ENCODE measurements at places on chromosomes 16 and 17.

DNA sequence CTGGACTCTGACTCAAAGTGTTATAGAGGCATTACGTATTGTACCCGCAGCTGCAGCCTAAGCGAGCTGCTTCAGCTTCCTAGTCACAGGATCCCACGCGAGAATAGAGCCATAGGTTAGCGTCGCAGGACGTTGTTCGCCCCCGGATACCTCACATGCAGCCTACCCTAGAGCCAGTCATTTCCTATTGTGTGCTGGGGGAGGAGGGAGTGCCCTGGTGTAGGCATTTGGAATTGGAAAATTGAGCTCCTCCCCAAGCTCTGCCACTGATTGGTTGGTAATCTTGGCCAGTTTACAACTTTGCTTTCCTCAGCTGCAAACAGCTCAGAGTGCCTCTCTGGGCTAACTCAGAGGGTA is 530 bp downstream of the NAA60 start:
- DNase-seq, result no peak

DNA sequence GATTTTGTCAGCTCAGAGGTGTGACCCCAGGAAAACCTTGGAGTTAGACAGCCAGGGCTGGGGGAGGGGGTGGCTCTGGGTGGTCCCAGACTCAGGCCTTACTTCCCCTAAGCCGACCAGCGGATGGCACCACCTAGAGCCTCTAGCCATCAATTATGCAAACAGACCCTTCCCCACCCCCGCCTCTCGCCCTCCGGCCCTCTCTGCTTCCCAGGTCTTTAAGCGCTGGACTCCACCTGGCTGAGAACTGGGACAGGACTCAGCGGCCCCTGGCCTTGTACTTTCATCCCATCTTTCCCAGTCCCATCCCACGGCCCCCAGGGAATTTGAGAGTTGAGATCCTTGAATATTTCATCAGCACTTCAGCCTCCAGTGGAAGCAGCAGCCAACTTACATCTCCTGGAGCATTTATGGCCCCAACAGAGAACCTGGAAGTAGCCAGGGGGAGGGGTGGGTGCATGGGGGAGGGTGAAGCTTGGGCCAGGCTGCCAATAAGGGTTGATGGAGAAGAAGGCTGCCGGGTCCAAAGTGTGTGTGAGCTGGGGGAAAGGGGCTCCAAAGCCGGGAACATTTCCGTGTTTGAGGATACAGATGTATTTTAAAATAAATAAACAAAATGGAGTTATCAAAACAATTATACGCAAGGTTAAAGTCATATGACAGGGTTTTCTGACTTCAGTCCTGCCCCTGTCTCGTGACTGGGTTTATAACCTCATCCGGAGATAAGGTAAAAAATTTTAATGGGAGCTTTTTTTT is 7.5 kb upstream of the JUP start:
- DNase-seq, result no peak

- DNase-seq, result no peak
These were observed 2.2 kb downstream of the PLA2G15 start for GRCh38 chr16:68247400-68247799.

GRCh38 chr17:30379303-30379902 is 676 bp downstream of the CPD start:
- DNase-seq, result no peak

DNA sequence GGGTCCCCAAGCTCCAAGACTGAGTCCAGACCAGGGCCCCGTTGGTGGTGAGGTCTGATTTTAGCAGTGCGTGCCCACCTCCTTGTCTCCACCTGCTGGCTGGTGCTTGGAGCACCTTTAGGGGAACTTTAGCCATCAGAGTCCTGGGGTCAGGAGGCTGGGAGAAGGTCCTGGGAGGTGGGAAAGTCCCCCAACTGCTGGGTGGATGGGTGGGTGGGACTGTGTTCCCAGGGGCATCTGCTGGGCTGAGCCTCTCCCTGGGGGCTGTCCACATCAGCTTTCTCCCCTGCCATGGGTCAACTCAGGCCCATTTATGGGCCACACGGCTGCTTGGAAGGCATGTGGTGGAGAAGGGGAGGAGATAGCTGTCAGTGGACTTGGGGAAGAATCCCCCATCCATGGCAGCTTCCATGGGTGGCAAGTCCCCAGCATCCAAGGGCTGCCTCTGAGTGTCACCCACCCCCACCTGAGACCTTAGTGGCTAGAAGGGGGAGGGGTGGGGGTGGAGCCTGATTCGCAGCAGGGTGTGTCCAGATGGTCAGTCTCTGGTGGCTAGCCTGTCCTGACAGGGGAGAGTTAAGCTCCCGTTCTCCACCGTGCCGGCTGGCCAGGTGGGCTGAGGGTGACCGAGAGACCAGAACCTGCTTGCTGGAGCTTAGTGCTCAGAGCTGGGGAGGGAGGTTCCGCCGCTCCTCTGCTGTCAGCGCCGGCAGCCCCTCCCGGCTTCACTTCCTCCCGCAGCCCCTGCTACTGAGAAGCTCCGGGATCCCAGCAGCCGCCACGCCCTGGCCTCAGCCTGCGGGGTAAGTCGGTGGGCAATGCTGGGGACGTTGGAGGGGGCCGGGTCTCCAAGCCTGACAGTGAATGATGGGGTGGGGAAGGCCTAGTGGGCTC is at the start of gene TRPV2:
Gene TRPV2 (plus strand): TSS at position 541 of the 894 bp plus-strand sequence. CDS start 2,098 bp downstream, outside the sequence.
- peak; percentile 15 for DNase-seq

DNA sequence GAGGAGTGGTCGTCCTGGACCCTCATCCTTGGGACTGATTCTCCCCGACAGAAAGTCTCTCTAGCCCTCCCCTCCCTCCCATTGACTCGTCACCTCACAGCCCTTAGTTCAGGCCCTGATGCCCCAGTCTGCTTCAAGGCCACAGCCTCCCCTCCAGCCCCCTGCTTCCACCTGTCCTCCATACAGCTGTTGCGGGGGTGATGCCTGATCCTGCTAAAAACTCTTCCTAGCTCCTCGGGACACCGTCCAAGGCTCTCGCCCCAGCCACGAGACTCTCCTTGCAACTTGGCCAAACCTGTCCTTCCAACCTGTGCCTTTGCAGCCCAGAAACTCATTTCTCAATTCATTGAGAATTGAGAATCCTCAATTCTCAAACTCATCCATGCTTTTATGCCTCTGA is 6.8 kb downstream of the STAC2 start:
- no peak for DNase-seq
